Activated naive CD4-positive, alpha-beta T cell treated with anti-CD3 and anti-CD28 coated beads, Interleukin-2, amount 50 U/mL, for 72 hours (primary cell): ENCODE measurements at places on chromosomes 1 and 21. TPM values are rescaled to one million over a fixed set of nuclear protein-coding genes. Genes with fewer than 3 reads are reported as not detected.

Gene TPTE
- not detected for total RNA-seq

Gene C1orf167
- total RNA-seq, result not detected

Gene C1orf226
- 0.14 TPM for total RNA-seq

Gene RIPPLY3
- 0.18 TPM for total RNA-seq

Gene GDAP2
- 26.7 TPM for total RNA-seq

Gene CD5L
- not detected for total RNA-seq

Gene CD101
- total RNA-seq, result 1.3 TPM

Gene PTPRU
- 2.0 TPM for total RNA-seq

Gene PLA2G2C
- total RNA-seq, result 0.58 TPM

Gene LRRC38
- not detected for total RNA-seq

Gene NUCKS1
- 97.1 TPM for total RNA-seq

Gene DHDDS
- total RNA-seq, result 49.2 TPM

Gene ARMH1
- total RNA-seq, result 155 TPM

Gene PADI3
- not detected for total RNA-seq

Gene FMO3
- total RNA-seq, result not detected

Gene ECE1
- 111 TPM for total RNA-seq

Gene RHD
- not detected for total RNA-seq

Gene TGFB2
- 0.07 TPM for total RNA-seq

Gene TPM3
- total RNA-seq, result 373 TPM

Gene CFAP107
- total RNA-seq, result not detected

Gene CYP2J2
- total RNA-seq, result 2.7 TPM

Gene DDR2
- 0.31 TPM for total RNA-seq

Gene EFNA4
- total RNA-seq, result 9.5 TPM

Gene WDR26
- 86.3 TPM for total RNA-seq

Gene ANKRD13C
- 17.3 TPM for total RNA-seq
